ENCODE measurements at places on chromosomes 6 and 20.
A peak's percentile ranks its signal among the peaks of the same experiment; 100 is the strongest.

GRCh38 chr20:62634330-62634967 lies 7.9 kb upstream of the SLCO4A1 start:
- DNase-seq: no peak

GRCh38 chr20:3250091-3250504 lies 11.1 kb upstream of the SLC4A11 start:
- DNase-seq: no peak

- no peak for DNase-seq
Observed at GRCh38 chr6:62465206-62465605, 179.2 kb upstream of the KHDRBS2 start.

DNA sequence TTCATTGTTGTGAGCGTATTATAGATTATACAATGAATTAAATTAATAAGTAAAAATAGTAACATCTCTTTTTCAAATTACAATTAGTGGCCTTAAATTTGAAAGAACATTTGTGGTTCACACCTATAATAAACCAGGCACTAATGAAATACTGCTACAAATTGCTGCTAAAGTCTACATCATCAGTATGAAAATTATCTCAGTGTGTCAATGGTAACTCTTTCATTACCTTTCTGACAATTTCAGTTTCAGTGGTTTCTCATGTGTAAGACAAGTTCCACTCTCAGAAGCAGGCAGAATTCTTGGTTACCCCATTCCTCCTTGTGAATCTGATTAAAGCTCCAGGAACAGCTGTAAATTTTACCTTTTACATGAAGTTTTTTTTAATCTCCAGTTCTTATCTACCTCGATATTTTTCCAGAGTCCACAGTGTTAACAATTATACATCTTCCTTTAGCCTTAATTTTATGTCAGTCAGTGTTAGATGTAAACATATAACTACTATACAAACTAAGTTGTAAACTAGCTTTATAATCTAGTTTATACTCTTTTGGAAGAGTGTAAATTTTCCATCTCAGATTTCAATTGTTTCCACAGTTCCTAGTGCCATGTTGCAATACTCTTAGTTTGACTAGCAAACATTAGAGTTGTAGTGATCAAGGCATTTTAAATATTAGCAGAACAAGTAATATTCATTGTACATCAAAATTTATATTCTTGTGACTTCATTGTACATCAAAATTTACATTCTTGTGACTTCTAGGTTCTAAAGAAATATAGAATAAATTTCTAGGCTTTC lies 1038.4 kb downstream of the EPHA7 start:
- no peak for DNase-seq

DNA sequence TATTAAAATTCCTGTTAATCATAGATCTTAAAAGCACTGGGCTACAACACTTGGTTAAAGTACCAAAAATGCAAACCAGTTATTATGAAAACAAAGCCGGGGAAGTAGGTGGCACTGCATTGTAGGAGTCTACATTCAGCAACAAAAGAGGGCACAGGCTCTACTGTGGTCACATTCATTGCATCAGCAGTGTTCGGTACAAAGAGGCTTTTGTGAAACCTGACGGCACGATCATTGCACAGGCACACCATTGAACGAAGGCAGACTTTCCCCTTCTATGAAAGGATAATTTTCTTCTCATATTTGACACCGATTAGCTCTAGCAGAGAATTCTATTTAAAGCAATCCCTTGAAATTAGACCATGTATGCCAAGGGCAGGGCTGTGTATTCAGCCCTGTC lies 44.6 kb upstream of the AGPAT4 start:
- DNase-seq: no peak

DNA sequence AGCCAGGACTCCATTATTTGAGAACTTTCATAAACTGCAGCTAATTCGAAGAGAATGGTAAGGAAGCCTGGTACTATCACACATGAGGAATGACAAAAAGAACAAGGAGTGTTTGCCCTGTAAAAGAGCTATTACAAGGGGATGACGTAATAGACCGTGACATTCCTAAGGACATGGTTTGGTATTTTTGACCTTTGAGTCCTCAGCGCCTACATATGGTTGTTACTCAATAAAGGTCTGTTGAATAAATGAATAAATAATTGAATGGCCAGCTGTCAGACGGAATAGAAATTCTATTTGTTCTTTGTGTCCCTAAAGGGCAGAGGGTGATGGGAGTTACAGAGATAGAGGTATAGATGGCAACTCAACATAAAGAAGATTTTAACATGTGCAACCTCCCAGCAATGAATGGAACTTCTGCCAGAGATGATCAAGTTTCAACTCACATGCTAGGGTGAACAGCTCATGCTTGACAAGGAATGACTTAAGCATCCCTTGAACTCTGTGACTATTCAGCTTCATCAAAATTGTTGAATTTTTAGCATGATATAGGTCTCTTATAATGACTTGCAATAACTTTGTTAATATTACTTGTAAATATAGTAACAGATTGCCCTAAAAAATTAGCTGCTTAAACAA lies 115.4 kb downstream of the TENT5A start:
- DNase-seq: no peak

- peak; percentile 78 for DNase-seq
Observed at GRCh38 chr6:53347921-53348370, 804 bp downstream of the ELOVL5 start.

GRCh38 chr20:35276408-35276807 lies 1.5 kb downstream of the MMP24OS start:
- DNase-seq: no peak

DNA sequence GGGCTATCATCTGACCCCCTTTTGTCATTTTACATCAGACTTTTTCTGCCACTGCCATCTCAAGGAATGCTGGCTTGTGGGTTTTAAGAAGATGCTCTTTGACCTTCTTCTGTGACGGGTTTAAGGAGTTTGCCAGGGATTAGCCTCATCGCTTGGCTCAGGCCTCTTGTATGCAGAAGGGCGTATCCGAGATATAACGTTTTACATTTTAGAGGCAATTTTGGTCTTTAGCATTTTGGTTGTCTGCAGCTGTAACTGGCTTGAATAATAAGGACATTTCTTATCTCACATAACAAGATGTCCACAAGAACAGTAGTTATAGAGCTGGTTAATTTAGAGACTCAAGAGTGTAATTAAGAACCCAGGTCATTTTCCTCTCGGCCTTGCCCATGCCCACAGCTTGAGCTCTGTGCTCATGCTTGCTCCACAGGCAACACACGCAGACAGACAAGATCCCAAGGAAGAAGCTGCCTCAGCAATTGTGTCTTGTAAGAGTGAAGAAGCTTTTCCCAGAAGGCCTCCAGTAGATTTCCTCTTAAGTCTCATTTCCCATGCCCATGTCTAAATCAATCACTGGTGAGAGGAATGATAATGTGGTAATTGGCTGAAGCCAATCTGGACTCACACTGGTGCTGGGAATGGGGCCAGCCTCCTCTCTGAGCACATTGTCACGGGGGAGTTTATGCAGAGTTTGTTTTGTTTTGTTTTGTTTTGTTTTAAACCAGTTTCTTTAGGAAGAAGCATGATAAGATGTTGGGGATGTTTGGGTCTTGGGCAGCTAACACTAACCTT lies 36.8 kb downstream of the PTCHD4 start:
- DNase-seq: no peak

DNA sequence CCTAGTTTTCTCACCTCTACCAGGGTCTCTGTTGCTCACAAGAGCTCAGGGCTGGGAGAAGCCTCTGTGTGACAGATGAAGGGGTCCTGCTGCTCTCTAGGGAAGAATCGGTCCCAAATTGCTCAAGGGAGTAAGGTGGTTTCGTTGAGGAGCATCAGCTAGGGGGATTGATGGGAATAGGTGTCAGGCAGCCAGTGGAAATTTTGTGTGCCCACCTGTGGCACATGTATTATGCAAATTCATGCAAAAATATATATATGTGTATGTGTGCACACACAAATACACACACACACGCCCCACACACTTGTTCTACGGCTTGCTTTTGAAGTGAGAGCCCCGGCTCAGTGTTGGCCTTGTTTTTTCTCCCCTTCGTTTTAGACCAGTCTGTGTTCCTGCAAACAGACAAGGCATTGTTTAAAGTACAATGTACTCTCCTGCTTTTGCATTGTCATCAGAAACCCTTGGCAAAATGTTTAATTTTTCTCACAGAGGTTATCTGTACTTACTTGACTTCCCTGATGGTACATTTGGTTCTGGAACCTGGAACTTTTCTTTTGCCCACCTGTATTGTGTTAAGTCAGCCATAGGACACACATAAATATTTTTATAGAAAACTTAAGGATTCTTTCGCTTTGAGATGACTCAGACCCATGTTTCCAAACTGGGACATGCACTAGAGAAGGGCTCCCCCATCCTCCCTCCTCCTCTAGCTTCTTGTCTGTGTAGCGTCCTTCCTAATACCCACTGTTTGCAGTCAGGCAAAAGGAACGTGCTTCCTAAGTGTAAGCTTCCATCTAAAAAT lies 26.7 kb downstream of the FOXO3 start:
- DNase-seq: peak; percentile 47

DNA sequence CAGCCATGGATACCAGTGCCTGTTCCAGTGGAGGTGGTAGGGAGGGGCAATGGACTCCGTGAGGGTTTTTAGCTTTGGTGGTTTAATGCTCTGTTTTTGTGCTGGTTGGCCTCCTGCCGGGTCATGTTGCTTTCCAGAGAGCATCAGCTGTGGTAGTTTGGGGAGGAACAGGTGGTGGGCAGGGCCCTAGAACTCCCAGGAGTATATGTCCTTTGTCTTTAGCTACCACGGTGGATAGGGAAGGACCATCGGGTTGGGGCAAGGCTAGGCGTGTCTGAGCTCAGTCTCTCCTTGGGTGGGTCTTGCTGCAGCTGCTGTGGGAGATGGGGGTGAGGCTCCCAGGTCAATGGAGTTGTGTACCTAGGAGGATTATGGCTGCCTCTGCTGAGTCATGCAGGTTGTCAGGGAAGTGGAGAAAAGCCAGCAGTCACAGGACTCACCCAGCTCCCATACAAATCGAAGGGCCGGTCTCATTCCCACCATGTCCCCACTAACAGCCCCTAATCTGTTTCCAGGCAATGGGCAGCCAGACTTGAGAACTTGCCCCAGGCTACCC lies 38.9 kb downstream of the MRAP2 start:
- DNase-seq: no peak

DNA sequence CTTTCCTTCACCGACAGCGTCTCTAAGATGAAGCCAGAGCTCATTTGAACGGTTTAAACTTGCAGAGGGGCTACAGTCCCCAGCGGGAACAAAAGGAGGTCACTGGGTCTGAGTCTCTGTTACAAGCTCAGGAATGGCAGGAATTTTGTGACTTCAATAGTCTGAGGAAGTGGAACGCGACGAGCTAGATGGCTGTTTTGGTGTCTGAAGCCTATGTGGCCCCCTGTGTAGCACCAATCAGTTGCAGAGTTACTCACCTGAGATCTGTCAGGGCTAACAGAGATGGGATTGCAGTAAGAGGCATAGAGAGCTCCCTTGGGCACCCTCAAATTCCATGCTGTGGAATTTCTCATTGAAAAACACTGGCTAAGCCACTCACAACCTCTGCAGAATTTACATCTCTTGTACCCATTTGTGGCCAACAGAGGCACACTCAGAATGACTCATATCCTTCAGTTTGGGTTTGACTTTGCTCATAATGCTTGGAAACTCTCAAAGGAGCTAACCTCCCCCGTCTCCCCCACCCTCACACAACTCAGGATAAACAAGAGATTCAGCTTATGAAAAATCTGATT lies 7.1 kb upstream of the TCP11 start:
- peak; percentile 30 for DNase-seq

DNA sequence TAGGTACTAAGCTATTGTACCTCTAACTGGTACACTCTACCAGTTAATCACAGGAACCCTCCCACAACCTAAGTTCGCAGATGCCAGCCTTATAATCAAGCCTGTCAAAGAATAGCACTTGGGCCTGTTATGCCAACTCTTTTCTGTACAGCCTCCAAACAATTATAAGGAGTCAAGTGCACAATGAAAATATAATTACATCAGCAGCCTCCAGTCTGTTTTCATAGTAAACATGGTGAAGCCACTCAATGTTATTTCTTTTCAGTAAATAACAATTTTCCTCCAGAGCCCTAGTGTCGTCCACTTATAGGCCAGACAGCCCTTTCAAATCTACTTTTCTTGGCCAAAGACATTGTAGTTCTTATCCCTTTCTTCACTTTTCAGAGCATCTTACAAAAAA lies 82.7 kb upstream of the CARMIL1 start:
- DNase-seq: no peak

GRCh38 chr20:63553933-63554290 lies at the start of gene FNDC11:
FNDC11 (plus strand) TSS chr20:63554159; CDS start chr20:63555664, 1,505 bp downstream.
- DNase-seq: peak; percentile 52

DNA sequence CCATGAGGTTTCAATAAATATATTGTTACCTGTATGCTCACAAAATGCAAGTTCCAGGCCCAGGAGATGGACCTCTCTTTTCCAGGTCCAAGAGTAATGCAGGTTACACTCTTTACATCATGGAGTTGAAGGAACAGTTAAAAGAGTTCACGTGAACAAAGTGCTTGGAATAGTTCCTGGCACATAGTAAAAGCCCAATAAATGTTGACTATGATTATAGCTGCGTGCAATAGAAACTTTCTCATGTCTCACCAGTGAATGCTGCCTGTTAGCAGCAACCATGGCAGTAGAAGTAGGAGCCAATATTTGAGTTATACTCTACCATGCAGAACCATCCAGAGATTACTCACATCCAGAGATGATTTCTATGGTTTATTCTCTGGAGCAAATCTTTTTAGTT lies 707.5 kb downstream of the DHX35 start:
- no peak for DNase-seq

DNA sequence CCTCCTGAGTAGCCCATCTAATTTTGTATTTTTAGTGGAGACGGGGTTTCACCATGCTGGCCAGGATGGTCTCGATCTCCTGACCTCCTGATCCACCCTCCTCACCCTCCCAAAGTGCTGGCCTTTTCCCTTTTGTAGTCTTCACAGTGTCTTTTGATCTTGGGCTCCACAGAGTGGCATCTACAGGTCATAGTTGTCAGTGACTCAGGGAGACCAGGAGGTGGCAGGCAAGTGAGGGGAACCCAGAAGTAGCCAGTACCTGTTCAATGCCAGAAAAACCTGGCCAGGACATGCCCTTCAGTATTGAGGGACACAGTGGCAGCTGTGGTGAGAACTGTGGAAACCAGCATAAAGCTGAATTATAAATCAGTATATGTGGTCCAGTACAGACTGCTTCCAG lies 19.6 kb downstream of the RPP21 start:
- no peak for DNase-seq

GRCh38 chr6:16765235-16765634 lies 4.0 kb upstream of the ATXN1 start:
- no peak for DNase-seq

DNA sequence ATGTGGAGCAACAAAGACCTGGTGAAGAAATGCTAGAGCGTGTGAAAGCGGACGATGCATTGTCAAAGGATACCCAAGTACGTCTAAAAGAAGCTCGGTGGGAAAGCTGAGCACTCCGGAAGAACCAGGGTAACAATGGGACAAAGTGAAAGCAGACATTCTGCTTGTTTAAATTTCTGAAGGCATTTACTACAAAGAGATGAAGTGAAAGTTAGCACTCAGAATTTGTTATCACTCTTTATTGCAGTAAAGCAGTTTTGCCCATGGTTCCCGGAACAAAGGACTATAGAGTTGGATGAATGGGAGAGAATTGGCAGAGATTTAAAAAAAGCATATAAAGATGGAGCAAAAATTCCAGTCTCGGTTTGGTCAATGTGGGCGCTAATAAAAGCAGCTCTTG lies 12.8 kb upstream of the IRAK1BP1 start:
- DNase-seq: no peak
